ENCODE measurements at places on chromosomes 5 and 9.

DNA sequence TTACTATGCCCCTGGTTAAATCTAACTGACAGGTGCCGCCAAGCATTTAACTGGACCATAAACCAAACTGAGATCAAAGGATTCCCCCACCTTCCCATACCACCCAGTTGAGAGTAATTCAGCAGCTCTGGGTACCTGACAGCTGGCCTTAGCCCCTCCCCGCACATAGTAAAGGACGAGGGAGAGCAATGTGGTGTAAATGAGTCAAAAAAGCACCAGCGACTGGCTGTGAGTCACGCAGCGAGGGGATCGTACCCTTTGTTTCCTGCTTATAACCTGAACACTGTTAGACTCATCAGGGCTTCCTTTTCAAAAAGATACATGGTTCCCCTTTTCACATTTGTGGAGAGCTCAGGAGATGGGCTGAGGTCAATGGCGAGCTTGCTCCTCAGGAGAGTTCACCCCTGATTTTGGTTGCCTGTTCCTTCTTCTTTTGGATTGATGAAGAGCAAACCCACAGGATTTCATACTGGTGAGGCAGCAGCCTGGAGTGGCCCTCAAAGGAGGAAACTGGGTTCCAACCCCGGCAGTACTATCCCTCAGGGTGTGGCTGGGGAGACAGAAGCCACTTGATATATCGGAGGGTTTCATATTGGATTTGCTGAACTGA is 71.5 kb downstream of the ANKRD33B start:
- no peak for DNase-seq

DNA sequence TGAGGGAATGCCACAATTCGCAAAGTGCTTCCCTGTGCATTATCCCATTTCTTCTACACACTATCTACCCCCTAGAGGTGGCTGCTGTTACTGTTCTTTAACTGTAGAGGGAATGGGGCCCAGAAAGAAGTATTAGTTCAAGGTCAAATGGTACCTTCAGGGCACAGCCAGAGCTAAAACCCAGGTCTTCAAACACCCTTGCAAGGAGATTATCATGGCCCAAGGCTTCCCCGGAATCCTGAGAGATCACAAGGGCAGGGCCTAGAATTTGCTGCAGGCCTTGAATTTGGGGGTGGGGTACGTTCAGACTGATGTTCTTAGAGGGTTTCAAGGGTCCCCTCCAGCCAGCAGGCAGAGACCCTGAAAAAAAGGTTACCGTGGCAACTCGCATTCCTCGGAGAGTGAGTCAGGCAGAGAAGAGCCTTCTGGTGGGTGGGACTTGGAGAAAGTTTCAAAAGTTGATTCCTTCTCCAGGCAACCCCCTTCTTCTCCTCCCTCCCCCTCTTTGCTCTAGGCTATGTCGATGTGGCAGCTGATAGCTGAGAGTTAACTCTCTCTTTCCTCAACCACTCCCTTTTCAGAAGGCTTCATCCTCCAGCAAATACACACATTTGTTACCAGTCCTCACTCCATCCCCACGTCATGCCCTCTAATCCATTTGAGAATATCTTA is 1.9 kb downstream of the SPARC start:
- peak; percentile 94 for DNase-seq

GRCh38 chr9:120435091-120435490 is 144.9 kb downstream of the CDK5RAP2 start:
- DNase-seq = peak; percentile 75

- peak; percentile 38 for DNase-seq
Measured at GRCh38 chr5:141691867-141692532, 10.0 kb upstream of the ARAP3 start.

DNA sequence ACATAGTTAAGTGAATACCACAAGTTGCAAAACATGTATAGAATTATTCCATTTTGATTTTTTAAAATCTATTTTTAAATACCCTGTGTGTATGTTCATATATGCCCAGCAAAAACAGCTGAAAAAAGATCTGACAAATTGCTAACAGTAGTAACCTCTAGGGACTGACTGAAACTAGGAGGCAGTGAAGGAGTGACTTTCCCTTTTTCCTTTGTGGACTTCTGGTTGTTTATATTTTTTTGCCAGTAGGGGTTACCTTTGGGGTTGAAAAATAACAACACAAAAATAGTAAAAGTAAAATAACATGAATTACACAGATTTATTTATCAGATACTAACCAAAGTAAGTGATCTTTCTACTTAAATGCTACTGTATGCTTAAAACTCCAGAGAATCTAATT is 2.9 kb downstream of the MEGF9 start:
- no peak for DNase-seq

- DNase-seq = no peak
Measured at GRCh38 chr5:10733426-10733825, 27.6 kb downstream of the DAP start.

DNA sequence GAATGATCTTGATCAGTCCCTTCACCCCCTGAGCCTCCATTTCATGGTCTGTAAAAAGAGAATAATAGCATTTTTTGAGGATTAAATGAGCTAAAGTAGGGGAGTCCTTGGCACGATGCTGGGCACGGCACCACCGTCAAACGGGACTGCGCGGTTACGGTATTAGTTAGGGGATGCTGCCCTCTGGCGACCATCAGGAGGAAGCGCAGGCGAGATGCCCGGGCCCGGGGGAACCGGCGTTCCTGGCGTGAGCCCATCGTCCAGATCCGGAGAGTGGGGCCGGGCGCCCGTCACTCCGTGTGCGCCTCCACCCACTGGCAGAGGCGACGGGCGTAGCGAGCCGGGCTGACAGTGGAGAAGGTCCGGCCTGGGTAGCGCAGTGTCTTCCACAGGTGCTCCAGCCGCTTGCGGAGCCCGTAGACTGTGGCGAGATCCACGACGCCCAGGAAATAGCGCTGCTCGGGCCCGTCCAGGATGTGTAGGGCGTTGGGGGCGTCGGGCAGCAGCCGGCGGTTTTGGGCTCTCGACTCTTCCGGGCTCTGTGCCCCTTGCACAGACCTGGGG is 4.8 kb upstream of the ST6GALNAC4 start:
- no peak for DNase-seq

DNA sequence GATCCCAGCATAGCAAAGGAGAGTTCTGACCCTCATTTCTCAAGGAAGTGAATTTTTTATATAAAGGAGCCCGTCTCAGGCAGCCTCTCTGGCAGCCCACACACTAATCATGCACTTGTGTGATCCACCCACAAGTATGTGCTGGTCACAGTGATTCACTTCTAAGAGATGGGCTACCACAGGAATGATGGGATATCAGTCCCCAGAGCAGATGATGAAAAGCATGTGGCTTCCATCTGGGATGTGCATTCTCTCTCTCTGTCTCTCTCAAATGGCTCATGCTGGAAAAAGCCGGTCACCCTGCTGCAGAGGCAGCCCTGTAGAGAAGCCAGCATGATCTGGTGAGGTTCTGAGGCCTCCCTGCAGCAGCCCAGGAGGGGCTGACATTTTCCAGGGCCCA is 74.2 kb upstream of the ADCY2 start:
- peak; percentile 39 for DNase-seq

GRCh38 chr9:132367613-132368313 is 13.0 kb upstream of the SETX start:
- DNase-seq = no peak

DNA sequence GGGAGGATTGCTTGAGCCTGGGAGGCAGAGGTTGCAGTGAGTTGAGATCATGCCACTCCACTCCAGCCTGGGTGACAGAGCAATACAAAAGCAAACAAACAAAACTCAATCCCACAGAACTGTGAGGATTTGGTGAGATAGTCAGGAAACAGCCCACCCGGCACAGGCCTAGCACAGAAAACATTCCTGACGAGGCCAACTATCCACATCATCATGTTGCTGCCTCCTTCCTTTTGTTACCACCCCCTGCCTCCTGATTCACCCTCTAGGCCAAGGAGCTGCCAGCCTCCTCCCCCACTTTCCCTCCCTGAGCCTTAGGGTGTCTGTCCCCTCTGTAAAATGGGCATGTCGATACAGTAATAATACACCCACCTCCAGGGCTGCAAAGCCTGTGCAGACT is 39.0 kb downstream of the STK10 start:
- peak; percentile 32 for DNase-seq

GRCh38 chr5:173833196-173833985 is 54.8 kb upstream of the CPEB4 start:
- DNase-seq = no peak

GRCh38 chr9:36451949-36452348 is 51.9 kb upstream of the RNF38 start:
- DNase-seq = no peak

GRCh38 chr5:12292610-12293204 is 388.5 kb upstream of the CTNND2 start:
- no peak for DNase-seq

DNA sequence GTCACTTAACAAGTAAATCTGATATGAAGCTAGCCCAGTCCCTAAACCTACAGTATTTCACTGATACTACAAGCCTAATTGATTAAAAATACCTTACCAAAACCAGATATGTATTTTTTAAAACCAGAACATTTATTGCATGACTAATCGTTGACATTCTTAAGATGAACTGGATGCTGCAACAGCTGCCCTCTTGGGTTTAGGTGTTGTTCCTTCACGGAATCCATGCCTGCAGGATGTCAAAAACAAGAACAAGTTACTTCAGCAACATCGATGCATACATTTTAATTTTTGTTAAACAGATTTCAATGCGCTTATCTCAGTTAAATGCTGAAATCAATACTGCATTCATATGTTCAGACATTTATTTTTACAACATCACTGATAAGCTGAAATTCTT is 2.7 kb downstream of the RPL37 start:
- DNase-seq = no peak

DNA sequence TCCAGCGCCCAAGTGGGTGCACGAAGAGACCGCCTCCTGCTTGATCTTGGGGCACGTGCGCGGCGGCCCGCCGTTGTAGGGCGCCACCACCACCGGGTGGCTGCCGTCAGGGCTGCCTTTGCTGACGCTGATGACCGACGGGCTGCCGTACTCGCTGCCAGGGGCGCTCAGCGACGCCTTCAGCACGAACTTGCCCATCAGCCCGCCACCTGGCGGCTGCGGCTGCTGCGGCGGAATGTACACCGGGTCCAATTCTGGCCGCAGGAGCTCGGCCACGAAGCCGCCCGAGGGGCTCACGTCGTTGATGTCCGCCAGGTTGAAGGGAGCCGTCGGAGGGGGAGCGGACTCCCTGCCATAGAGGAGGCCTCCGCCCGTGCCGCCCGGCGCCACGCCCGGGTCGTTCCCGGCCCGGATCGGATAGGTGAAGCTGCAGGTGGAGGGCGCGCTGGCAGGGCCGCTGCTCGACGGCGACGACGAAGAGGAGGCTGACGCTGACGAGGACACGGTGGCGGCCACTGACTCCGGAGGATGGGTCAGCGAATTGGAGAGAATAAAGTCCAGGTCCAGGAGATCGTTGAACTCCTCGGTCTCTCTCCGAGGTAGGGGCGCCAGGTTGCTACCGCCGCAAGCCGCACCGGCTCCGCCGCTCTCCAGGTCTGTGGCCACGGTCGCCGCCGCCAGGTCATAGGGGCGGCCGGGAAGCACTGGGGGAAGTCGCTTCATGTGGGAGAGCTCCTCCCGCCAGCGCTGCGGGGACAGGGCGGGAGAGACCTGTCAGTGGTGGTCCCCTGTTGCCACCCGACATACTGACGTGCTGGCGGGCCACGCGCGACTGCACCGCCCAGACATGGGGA is 1.8 kb downstream of the KLF4 start:
- DNase-seq = no peak

- no peak for DNase-seq
Measured at GRCh38 chr9:109708451-109708945, 71.5 kb upstream of the PALM2AKAP2 start.

DNA sequence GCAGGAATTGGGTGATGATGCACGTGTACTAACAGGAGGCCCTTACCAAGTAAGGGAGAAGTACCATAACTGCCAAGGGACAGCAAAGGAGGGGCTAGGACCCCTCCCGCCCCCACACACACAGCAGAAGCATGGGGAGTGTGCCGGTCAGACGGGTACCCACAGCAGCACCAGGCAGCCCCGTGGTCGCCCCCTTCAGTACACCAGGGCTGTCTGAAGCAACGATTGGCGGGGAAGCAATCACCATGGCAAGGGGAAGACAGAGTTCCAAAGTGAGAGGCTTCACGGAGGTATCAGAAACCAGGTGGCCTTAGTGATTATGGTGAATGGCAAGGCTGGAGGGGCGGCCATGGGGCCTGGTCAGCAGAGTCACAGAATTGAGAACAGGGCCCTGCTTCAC is 72.2 kb downstream of the CAMSAP1 start:
- no peak for DNase-seq

DNA sequence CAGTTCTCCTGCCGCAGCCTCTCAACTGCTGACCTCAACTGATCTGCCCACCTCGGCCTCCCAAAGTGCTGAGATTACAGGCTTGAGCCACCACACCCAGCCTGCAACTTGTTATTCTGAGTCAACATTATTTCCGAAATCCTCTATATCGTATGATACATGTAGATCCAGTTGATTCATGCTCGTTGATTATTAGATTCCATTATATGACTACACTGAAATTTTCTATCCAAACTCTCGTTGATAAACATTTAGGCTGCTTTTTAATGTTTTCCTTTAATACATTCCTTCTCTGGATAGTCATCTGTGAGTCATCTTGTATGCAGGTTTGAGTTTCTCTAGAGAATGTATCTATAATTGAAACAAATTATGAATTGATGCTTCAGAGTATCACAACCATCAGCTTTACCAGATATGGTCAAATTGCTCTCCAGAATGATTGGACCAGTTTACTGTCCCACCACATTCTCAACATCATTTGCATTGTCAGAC is 4.1 kb downstream of the CDK7 start:
- peak; percentile 73 for DNase-seq

- DNase-seq = no peak
Measured at GRCh38 chr9:135788576-135789300, 86.8 kb downstream of the KCNT1 start.

DNA sequence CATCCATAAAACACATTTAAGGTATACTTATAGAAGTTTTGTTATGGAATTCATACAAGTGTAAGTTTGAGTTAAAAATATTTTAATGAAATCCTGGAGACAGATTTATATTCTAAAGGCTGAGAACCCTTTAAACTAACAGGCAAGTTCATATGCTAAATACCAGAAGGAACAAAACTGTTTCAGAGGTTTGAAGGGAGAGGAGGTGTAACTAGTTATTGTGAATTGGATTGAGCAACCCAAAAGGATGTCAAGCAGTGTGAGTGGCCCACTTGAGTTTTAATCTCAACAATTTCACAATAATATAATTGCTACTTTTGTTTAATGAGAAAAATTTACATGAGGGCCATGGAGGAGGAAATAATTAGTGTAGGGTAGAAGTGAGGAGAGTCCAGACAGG is 348.5 kb upstream of the ACTBL2 start:
- DNase-seq = no peak

DNA sequence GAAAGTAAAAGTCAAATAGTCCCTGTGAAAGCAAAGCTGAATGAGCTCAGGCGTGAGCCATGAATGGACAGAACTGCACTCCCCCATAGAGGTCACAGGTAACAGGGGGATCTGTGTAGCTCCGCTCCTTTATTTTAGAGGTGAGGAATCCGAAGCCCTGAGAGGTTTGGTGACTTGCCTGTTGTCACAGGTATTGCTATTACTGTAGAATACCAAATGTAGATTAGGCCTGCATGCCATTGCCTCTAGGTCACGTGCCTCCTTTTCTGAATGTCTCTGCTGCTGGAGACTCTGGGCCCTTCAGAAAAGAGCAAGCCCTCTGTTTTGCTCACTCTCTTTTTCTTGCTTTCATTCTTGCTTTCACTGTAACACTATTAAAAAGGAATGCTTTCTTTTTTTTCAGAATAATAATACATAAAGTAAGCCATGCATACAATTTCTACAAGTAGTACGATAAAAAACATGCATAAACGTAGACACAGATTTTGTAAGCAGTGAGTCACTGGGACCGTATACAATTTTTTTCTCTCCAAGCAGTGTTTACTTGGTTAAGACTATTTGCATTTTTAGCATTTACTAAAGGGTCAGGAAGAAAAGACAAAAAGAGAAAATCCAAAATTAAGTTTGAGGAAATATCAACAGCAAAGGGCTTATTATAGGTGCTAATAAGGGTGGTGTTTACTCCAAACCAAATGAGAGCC is 568.7 kb upstream of the ADAMTS16 start:
- DNase-seq = no peak
